Ovary (tissue), 10 donors: ENCODE measurements at places on chromosomes 3 and 15.

GRCh38 chr15:76996526-76997401 is 1.8 kb downstream of the PSTPIP1 start:
- peak; percentile 38 for DNase-seq

DNA sequence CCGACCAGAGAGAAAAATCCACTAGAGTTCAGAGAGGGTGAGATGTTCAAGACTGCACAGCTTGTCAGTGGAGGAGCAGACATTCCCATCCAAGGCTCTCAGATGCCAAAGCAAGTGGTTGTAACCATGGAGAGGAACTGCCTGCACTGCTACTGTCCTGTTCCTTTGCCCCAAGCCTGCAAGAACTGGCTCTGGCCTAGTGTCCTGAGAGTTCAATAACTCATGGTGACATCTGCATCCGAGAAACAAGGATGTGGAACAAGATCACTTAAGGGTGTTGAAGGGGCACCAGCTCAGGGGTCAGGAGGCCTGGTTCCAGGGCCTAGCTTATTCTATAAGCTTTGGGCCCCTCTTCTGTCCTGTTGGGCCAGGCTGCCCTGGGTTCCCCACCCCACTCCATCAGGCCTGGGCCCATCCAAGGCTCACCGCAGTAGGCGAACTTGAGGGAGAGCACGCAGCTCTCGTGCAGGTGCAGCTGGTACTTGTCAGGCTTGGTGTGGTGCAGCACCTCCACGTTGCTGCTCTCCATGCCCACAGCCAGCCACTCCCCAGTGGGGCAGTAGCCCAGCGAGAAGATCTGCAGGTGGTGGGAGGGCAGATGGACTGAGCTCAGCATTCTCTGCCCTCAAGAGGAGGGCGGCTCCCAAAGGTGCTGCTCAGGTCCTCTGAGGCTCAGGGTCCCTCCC is 45.6 kb downstream of the TLE3 start:
- peak; percentile 10 for DNase-seq

DNA sequence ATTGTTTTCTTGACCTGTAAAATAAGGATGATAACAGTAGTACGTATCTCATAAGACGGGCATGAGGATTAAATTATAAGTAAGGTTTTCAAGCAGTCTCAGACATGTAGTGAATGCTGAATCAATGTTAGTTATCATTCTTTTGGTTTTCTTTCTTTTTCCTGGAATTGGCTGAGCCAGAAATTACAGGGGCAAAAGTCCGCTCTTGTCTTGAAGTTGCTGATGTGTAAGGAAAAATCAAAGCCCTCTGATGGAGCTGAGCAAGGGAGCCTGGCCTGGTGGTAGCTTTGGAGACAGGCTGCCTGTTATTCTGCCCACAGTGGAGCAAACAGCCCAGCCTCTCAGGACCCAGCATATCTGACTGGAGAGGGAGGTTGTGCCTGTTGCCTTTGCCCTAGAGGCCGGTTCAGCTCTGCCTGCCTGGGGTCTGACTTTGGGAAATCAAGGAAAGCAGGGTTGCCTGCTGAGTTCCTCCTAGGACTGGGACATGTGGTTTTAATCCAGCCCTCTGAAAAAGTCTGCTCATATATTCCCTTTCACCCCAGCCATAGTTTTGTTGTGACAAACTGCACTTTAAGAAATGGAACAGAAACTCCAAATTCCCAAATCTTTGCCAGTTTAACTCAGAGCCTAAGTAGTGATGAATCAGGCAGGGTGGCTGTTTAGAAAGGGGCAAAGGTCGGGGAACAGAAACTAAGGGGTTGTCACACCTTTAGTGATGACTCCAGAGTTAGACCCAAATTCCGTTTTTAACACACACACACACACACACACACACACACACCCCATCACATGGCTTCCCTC is 40.1 kb downstream of the GASK1A start:
- DNase-seq, result no peak

DNA sequence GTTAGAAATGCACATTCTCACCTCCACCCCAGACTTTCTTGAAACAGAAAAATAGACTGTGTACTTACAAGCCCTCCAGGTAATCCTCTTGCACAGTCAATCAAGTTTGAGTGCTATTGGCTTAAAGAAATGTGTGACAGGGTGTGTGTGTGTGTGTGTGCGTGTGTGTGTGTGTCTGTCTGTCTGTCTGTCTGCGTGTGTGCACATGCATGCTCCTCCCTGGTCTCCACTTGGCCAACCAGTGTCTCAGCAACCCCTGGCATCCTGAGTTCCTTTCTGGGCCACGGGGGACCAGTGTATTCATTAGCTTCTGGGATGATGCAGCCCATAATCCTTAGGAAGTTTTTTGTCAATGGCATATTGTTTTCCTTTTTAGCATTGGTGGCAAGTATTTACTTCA is 128.8 kb upstream of the IL12A start:
- DNase-seq, result no peak

- DNase-seq, result no peak
Measured at GRCh38 chr3:51686512-51687215, 15.6 kb downstream of the TEX264 start.

- DNase-seq, result no peak
Measured at GRCh38 chr15:70524470-70524869, 238.9 kb downstream of the UACA start.

DNA sequence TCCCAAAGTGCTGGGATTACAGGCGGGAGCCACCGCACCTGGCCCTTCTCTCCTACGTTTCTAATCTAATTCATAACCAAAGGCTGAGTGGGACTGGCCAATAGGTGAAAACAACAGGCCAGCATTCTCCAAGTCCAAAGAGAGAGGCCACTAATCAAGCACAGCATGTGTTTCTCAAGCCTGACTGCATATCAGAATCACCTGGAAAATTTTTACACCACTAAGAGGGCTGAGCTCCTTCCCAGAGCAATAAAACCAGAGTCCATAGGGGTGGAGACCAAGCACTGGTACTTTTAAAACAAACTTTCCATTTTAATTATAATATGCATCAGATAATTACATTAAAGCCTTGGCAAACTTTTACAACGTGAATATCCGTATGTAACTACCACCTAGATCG is 254.4 kb downstream of the OPA1 start:
- no peak for DNase-seq

DNA sequence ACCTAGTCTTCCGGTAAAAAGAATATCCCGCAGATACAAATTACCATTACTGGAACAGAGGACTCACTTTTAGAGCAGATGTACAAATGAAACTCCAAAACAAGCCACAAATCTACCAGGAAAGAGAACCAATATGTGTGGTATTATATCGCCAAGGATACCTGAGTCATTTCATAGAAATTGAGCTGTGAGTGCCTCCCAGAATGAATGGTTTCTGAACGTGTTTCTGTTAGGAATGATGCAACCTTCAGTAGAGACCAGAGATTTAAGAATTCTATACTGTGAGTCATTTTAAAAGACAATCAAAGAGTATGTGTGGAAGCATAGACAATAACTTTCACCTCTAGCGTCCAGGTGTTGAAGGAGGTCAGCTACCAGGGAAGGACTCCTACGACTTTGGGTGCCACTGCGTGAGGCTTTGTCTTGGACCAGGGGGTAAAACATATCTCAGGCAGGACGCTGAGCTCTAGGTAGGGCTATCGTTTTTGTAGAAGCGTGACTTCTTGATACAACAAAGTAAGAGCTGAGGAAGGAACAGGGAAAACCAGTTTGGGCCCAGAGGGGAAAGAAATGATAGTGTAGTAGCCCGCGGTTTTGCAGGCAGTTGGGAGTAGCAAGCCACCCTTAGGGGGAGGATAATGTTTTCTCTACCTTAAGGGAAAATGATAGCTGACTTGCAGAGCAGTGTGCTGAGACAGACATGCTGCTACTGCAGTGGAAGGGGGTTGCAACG is 210.4 kb downstream of the TP63 start:
- no peak for DNase-seq

DNA sequence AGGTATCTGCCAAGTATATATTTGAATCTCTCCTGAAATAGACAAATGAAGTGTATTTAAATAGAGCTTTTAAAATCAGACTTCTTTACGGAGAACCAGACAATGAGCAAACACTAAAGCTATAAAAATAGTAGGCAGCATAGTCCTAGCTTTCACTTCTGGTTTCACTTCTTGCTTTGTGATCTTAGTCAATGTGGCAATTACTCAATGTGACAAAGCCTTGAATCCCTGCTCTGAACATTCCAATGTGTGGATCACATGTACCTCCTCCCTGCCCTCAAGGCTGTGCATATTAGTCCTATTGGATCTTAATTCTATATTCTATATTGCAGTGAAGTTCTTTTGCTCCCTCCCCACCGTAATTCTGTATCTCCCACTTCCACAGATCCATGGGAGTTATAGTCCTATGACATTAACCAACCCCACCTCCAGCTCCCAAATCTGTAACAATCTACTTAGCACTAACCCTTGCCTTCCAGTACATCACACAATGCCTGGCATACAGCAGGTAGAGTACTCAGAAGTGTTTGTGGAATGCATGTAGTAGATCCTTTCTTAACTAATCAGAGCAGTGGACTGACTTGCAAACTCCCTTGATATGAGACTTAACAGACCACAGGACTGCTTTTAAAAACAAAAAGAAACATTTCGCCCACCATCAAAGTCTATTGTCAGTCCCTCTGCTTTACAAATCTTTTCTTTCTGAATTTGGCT is 24.3 kb upstream of the CP start:
- no peak for DNase-seq

GRCh38 chr3:129409541-129409940 is 18.9 kb downstream of the EFCAB12 start:
- DNase-seq, result no peak

DNA sequence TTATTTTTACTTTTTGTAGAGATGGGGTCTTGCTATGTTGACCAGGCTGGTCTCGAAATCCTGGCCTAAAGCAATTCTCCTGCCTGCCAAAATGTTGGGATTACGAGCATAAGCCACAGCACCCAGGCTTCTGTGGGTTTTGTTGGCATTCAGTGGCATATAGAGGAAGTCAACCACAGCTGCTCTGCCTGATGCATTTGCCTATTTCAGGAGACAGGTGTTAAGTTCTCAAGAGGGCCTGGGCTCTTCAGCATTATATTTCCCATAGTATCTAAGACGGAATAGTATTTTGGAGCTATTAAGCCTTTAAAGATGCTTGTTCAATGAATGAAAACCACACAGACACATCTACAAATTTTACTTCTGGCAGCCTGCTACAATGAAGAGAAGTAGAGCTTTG is 73.5 kb upstream of the CSPG5 start:
- DNase-seq, result no peak

GRCh38 chr3:51550080-51550819 is 11.7 kb downstream of the RAD54L2 start:
- DNase-seq, result no peak

DNA sequence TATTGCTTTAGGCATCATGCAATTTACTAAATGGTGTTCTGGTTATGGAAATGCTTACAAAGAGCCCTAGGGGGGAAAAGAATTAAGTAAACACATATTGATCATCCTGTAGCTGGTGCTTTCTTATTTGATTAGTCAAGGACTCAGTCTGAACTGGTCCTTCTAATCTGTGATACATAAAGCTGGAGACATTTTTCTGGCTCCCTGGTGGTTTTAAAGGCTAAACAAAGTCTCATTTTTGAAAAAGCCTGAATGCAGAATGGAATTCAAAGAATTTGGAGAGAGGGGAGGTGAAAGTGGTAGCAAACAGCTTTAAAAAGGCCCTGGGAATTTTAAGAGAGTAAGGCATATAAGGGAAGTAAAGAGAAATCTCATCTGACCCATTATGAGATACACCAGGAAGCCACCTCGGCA is 149.7 kb downstream of the RBMS3 start:
- DNase-seq, result no peak

GRCh38 chr3:100103558-100104441 is 10.5 kb downstream of the FILIP1L start:
- DNase-seq, result no peak

DNA sequence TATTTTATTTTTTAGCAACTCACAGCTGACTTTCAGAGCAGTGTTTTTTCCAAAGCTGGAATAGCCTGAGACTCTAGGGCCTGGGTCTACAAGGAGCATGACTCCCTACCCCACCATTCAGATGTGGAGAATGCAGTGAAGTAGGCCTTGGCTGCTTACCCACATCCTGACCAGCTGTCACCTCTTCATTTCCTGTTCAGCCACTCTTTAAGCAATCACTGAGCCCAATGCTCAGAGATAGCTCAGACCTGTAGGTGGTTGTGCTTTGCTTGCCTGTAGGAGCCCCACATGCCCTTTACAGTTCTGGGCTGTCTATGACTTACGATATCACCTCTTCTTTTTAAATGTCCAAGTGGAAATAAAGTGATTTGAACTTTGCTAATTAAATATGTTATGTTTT is 148.1 kb downstream of the NEK11 start:
- no peak for DNase-seq

DNA sequence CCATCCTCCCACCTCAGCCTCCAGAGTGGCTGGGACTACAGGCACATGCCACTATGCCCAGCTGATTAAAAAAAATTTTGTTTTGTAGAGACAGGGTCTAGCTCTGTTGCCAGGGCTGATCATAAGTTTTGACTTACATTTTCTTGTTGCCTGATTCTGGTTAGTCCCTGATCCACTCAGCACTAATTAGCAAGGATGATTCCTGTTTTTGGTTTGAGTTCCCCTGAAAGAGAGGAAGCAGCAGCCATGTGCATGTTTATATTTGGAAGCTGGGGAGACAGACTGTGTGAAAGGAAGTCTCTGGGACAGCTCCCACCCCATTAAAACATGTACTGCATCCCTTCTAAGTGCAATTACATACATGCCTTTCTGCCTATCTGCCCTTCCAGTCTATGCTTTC is 3.6 kb upstream of the NCK1 start:
- DNase-seq, result no peak

GRCh38 chr3:99960941-99961340 is 143.3 kb downstream of the CMSS1 start:
- DNase-seq, result no peak

DNA sequence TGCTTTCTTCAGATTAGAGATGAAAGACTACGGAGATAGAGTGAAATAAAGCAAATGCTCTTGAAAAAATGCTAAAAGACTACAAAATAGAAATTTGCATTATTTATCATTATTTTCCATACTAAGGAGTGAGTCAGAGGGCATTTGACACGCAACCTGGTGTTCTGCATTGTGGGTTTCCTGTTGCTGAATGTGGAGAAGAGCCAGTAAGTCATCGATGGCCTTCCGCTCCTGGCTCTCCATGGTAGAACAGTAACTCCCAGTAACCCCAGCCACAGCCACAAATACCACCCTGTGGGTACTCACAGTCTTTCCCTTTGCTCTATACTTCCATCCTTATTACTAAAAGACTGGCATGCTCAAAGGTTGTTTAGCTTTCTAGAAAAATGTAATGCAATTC is 61.5 kb downstream of the CGGBP1 start:
- no peak for DNase-seq

- DNase-seq, result no peak
Measured at GRCh38 chr3:45566196-45566595, 28.4 kb upstream of the LIMD1 start.

- DNase-seq, result no peak
Measured at GRCh38 chr3:61796088-61796680, 234.8 kb downstream of the PTPRG start.

GRCh38 chr3:66113542-66113941 is 74.8 kb upstream of the MAGI1 start:
- DNase-seq, result no peak

DNA sequence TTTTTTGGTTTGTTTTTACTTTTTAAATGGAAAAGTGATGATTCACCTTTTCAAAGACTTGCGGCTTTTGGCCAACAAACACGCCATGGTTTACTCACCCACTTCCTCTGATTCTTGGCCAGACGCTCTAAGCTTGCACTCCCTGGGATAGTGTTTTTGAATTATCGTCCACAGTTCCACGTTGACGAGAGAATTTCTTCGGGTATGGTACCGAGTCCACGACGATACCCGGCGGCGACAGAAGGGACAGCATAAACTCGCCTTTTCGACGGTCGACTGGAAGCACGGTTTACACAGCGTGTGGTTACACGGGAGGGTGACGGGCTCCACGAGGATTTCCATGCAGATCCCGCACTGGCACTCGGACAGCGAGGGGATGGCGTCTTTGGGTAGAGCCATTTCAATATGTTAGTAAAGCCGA is 783 bp downstream of the RNF168 start:
- DNase-seq, result peak; percentile 75
